Skin of body (tissue), 3 donors: ENCODE measurements at places on chromosomes 1 and 21. TPM values are rescaled to one million over a fixed set of nuclear protein-coding genes. Genes with fewer than 3 reads are reported as not detected.

The IVL gene
- 71.5 TPM for total RNA-seq

The NCAM2 gene
- total RNA-seq, result 7.1 TPM

The SLC9C2 gene
- total RNA-seq, result not detected

The DCST1 gene
- 0.10 TPM for total RNA-seq

The PROK1 gene
- total RNA-seq, result not detected

The FCGR1A gene
- 3.3 TPM for total RNA-seq

The OR6K3 gene
- total RNA-seq, result not detected

The LUZP1 gene
- 21.8 TPM for total RNA-seq
